ENCODE measurements at places on chromosomes 3 and 15.

DNA sequence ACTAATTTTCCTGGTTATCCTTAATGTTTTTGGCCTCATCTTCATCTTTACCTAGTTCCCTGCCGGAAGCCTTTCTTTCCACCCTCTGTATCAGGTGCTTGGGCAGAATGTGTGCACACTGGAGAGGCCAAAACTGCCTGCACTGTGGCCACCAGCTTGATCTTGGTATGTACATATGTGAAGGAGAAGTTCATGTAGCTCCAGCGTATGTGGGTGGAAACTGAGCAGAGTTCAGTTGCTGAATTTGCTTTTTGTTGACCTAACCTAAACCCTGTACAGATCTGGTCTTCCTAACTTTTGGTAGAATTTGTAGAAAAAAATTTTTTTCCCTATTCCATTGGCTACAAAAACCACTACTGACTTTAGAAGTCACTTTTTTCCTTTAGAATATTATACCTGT is 65.9 kb upstream of the IGSF10 start:
- DNase-seq, result no peak

- DNase-seq, result no peak
These were observed 2.1 kb upstream of the HACD2 start for GRCh38 chr3:123586968-123587367.

- no peak for DNase-seq
These were observed 376.4 kb upstream of the GBE1 start for GRCh38 chr3:82137861-82138260.

DNA sequence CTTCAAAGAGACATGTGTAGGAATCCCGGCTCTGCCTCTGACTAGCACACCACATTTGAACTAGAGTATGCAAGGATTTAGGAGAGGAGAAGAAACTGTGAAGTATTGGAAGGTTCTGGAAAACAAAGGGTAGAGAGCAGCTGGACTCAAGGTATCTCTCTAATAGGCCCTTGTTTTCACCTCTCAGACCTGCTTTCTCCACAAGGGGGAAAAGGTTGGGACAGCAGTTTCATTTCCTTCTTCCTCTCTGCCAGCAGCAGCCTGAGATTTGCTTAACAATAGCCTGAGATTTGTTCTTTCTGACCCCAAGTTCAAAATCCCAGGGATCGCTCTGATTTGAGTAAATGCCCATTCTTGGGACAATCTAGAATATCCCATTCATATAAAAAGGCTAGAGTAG is 430.6 kb upstream of the MCTP2 start:
- DNase-seq, result no peak

- DNase-seq, result no peak
These were observed 326.2 kb downstream of the CTNNB1 start for GRCh38 chr3:41525303-41526064.

GRCh38 chr15:34059946-34060345 is 20.9 kb upstream of the AVEN start:
- no peak for DNase-seq

- no peak for DNase-seq
These were observed 600.2 kb upstream of the GRM7 start for GRCh38 chr3:6260551-6261191.

- no peak for DNase-seq
These were observed 2.2 kb upstream of the INTS14 start for GRCh38 chr15:65612949-65613744.

- no peak for DNase-seq
These were observed 40.0 kb upstream of the TEX9 start for GRCh38 chr15:56325186-56325585.

DNA sequence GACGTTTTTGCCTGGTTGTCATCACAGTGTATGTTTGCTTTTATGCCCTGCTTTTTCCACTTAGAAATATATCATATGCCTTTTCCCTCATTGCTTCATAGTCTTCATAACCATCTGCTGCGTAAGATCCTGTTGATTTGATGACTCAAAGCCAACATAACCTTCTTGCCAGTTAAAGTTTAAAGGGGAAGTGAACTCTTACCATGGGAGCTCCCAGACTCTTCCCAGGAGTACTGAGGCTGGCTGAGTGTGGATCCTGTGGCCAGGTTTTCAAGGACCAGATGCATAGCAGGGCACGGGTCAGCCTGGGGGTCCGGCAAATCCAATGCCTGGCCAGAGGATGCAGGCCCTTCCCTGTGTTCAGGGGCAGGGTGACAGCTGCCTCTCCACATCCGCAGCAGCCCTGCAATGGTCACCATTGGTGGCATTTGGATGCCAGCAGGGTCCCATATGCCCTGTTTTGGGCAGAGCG is 42.0 kb upstream of the SACM1L start:
- no peak for DNase-seq

GRCh38 chr3:39396690-39397089 is 9.8 kb upstream of the RPSA start:
- DNase-seq, result no peak

DNA sequence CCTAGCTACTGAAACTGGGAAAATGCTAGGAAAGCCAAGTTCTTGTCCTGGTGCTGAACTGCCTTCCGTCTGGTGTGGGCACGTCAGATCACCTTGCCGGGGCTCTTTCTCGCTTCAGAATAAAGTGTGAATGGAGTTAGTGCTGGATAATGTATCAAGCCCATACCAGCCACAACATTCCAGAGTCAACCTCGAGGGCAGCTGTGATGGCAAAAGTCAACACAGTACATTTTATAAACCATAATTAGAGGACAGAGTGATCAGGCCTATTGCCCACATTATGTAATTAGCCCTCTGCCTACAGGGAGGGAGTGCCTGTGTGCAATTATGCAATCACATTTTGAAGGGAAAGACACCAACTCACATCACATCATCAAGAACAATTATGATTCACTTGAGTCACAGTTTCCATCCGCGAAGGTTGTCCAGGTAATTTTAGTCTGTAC is 165.2 kb downstream of the RORA start:
- no peak for DNase-seq

DNA sequence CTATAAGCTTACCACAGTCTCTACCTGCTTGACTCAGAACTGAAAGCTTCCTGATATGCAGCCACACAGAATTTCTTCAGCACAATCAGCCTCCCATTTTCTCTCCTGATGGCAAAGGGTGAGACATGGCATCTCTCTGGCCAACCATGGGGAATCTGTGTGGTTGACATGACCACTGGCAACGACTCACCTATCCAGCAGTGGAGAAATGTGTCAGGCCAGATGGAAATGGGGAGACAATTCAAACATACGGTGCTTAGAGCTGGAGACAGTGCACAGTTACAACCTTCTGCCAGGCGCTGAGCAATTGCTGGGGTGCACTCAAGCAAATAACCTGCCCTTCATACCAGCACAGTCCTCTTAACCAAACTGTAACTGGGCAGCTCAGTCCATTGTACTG is 3.6 kb downstream of the ZNF385D start:
- no peak for DNase-seq

- DNase-seq, result no peak
These were observed 506 bp downstream of the RAD51 start for GRCh38 chr15:40695469-40695890.

- DNase-seq, result no peak
These were observed 15.4 kb downstream of the SH3BP5 start for GRCh38 chr3:15316998-15317435.

DNA sequence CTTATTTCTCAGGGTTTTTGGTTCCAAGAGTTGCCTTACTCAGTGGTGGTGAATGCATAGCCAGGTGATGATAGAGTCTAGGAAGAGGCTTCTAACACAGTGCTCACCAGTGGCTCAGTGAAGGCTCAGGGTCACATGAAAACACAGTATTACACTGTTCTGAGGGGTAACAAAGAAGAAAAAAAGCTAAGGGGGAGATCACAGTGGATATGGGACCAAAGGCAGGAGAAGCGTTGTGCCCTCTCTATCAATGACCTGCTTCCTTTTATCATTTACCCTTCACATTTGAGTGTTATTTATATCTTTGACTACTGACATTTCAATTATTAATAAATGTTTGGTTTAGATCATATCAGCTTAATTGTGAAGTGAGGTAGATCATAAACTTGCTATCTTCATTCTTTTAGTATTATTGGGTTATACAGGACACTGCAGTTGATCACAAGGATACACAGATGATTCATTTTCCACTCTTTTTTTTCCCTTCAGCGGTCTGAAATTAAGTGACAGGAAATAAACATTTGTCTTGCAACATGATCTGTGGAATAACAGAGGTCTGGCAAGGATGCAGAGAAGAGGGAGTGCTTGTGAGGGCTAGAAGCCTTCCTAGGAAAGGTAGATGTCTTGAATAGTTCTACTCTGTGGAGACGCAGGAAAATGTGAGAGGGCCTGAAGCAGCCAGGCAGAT is 171.7 kb downstream of the C3orf38 start:
- DNase-seq, result no peak

GRCh38 chr15:53490341-53490740 is 269.1 kb downstream of the WDR72 start:
- no peak for DNase-seq

DNA sequence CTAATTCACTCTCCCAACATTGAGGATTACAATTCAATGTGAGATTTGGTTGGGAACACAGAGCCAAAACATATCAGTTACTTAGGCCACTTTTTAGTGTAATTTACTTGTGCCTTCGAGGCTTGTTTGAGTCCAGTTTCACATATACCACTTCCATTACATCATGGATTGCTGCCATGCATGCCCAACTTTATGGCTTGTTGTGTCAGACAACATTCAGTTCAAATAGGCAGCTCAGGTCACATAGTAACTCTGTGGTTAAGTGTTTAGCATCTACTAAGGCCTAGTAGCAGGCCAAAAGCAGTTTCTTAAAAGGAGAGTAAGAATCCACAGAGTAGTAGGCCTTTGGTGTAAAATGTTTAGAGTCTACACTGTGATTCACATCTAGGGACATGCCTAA is 164.3 kb upstream of the GMNC start:
- DNase-seq, result no peak

DNA sequence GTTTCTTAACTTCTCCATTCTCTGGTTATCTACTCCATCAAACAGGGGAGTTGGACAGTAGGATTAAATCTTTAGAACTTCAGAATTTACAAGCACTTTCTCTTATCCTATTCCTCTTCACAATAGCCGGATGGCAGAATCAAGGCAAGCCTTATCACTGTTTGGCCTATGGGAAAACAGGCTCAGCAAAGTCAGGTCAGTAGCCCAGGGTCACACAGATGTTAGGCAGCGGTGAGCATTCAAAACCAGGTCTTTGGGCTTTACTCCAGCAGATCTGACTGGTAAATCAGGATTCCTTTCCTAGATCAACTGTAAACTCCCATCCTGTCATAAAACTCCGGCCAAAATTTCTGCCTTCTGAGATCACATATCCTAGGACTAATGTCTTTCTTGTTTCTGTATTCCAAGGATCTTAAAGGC is 258.4 kb downstream of the OPA1 start:
- no peak for DNase-seq

GRCh38 chr15:31228980-31229826 is 97.4 kb upstream of the KLF13 start:
- DNase-seq, result no peak

DNA sequence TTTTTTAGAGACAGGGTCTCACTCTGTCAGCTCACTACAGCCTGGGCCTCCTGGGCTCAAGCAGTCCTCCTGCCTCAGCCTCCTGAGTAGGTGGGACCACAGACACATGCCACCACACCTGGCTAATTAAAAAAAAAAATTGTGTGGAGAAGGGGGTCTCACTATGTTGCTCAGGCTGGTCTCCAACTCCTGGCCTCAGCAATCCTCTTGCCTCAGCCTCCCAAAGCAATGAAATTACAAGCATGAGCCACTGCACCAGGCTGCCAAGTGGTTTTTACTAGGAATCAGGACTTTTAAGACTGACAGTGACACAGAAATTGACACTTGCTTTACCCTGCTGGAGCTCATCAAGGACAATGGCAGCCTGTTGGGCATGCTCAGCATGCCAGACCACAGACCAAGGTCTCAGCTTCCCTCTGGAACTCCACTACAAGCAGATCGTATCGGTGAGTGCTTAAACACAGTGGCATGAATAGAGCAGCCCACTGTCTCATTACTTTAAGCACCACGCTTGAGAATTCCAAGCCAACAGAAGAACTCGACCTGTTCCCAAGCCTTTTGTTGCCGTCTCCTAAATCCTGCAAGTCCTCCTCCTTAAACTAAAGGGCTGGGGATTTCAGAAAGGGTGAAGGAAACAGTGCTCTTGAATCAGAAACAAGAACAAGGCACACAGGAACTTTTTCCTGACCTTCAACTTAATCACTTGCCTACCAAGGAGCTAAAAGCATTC is 41.4 kb downstream of the EOMES start:
- DNase-seq, result no peak

GRCh38 chr3:124845406-124845805 is 41.8 kb downstream of the ITGB5 start:
- no peak for DNase-seq

DNA sequence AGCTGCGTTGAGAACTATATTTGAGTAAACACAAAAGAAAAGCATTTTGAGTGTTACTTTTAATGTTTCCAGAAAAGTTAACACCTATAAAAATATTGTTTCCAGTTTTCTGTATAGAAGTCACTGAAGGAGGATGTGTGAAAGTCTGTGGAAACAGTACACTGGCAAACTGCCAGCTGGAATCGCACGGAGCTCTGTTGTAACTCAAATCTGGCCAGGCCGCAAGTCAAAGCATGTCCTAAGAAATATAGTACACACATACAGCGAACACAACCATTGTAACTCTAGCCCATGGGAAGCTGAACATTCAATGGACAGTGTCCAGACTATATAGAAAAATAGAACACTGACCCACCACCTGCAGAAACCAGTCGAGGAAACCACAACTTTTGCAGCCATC is 657.2 kb downstream of the FHIT start:
- DNase-seq, result no peak

- DNase-seq, result no peak
These were observed 20.4 kb upstream of the AP3B2 start for GRCh38 chr15:82730022-82730530.

GRCh38 chr3:15989419-15989818 is 185.1 kb upstream of the GALNT15 start:
- DNase-seq, result no peak
